ENCODE measurements at places on chromosomes 7 and 10. TPM values are rescaled to one million over a fixed set of nuclear protein-coding genes. Genes with fewer than 3 reads are reported as not detected.

The LRRC27 gene
- total RNA-seq, result 13.6 TPM

The TMEM273 gene
- total RNA-seq, result not detected

The CD36 gene
- 1.0 TPM for total RNA-seq

The BTBD16 gene
- not detected for total RNA-seq

The ZKSCAN1 gene
- total RNA-seq, result 51.7 TPM

The ADRA2A gene
- not detected for total RNA-seq

The CTAGE4 gene
- total RNA-seq, result 0.32 TPM

The TAF6 gene
- 23.8 TPM for total RNA-seq

The TMEM139 gene
- total RNA-seq, result 0.09 TPM

The RAPGEF5 gene
- total RNA-seq, result 0.95 TPM
